CD4-positive, alpha-beta T cell treated with Interleukin-17A for 4 hours (primary cell): ENCODE measurements at places on chromosomes 3 and 15.

- DNase-seq, result no peak
Measured at GRCh38 chr15:24862726-24863521, 91.9 kb upstream of the SNRPN start.

DNA sequence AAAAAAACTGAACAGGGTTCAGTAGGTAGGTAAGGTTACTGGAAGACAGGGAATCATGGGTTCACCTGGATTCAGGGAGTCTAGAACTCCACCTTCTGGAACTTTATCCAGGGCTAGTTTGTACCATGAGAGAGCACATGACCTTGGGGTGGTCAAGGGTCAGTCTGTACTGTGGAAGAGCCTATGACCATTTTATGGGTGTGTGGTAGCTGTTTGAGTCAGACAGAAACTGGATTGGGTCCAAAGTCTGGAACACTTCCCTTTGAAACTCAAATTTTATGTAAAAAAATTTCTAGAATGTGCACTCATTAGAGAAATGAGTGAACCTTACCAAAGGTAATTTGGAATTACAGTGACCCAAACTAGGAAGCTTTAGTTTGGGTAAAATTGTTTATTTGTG, 486.0 kb upstream of the AGTR1 start:
- DNase-seq, result no peak

GRCh38 chr3:172029425-172030098, 9.8 kb upstream of the FNDC3B start:
- DNase-seq, result no peak

DNA sequence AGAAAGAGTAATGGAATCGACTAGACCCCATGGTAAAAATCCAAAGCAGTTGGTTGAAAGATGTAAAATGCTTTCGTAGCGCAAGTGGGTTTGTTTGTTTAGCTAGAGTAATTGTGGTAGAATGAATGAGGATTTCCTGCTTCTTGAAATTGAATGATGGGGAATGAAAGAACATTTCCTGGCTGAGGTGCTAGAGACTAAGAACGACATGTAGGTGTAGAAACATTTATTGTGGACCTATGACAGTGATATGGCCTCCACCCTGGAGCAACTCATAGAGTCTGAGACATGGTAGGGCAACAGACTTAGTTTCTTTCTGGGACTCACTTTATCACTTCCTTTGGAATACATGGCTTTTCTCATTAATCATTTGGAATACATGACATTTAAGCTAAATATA, 467.6 kb upstream of the CFAP20DC start:
- no peak for DNase-seq

DNA sequence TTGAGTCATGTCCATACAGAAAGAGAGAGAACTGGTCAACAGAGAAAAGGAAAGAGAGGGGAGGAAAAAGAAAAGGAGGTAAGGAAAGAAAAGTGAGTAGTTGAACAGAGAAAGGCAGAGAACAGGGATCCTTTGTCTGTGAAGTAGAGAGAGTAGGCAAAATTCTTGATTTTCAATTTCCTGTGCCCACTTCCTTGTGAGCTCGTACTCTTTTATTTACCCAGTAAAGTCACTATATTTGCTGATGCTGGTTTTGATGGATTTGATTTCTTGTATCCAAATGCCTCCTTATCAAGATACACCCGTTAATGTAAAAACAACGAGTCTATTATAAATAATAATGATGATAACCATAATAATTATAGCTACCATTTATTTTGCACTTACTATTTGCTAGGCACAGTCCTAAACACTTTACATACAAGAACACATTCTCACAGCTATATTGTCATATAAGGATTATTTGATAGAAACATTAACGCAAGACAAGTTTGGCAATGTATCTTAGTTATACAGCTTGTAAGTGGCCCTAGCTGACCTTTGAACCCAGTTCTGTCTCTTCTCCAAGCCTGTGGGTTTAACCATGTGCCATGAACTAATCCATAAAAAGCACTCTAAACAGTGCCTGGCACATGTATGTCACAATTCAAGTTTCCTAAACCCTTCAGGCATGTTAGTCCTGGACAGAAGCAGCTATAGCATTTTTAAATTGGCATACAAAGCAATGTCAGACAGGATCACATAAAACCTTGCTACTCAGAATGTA, 6.7 kb upstream of the P2RY1 start:
- DNase-seq, result no peak

- no peak for DNase-seq
Measured at GRCh38 chr15:101327147-101327740, 32.2 kb upstream of the SNRPA1 start.

DNA sequence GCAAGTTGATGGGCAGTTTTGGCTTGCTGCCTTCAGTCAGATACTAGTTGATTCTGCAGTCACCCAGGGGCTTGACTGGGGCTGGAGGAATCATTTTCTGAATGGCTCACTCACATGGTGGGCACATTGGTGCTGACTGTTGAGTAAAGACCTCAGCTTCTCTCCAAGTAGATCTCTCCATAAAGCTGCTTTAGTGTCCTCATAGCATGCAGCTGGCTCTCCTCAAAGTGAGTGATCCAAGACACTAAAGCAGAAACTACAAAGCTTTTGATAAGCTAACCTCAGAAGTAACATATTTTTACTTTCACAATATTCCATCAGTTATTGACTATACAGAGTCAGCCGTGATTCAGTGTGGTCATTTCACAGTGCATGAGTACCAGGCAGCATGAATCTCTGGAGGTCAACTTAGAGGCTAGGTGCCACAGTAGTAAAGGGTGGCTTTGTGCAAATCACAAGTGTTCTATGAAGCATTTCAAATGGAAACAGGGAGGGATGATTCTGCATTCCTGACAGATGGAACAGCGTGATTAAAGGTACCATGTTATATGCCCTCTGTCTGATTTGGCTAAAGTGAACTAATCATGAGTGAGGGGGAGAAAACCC, 24.3 kb upstream of the ATP8B4 start:
- no peak for DNase-seq

DNA sequence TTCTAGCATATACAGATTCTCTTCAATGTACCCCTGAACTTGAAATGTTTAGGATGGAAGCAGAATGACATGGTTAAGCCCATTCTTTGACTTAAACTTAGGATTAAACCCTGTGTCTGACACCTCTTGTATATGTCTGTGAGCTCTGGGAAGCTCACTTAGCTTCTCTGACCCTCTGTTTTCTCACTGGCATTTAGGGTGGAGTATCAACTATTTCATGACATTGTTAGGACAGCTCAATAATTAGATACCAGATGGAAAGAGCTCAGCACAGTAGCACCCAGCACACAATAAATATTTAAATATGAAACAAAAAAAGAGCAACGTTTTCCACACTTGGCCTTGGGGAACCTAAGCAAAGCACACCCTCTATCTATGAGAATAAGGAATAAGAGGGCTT, 18.2 kb upstream of the RPS17 start:
- no peak for DNase-seq

DNA sequence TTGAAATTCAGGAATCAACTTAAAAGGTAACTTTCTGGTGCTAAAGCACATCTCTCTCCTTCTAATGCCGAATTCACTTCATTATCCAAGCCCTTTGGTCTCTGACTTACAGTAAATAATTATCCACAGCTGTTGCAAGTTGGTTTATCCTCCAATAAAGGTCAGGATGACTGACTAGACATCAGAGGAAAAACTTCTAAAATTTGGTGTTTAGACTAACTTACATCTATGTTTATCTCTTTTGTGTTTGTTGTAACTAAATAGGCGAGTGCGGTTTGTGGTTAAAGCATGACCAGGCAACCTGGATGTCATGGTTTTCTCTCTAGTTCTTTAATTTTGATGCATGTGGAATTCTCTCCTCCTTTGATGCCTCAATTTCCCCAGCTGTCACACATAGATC, 237.4 kb upstream of the LRTM1 start:
- DNase-seq, result no peak

DNA sequence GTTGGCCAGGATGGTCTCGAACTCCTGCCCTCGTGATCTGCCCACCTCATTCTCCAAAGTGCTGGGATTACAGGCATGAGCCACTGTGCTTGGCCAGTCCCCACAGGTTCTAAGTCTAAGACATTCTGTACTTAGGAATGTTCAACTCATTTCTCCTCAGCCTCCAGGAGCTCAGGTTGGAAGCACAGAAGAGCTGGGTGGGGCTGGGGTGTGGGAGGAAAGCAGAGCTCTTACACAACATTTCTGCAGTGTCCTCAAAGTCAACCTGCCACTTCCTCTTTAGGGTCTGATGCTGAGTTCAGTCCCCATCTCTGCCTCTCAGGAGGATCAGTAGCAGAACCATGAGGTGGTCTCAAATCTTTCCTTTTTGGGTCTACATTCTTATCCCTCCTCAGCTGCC, 75.5 kb downstream of the MRPL46 start:
- no peak for DNase-seq

DNA sequence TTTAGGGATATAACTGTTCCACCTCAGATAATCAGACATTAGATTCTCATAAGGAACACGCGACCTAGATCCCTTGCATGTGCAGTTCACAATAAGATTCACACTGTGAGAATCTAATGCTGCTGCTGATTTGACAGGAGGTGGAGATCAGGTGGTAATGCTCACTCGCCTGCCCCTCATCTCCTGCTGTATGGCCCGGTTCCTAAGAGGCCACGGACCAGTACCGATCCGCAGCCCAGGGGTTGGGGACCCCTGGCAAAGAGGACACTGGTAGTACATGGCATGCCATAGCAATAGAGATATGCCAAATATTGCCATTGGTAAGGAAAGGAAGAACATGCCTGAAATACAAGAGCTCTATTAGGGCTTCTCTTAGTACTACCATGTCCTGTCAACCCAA, 59.7 kb downstream of the LSM3 start:
- no peak for DNase-seq

DNA sequence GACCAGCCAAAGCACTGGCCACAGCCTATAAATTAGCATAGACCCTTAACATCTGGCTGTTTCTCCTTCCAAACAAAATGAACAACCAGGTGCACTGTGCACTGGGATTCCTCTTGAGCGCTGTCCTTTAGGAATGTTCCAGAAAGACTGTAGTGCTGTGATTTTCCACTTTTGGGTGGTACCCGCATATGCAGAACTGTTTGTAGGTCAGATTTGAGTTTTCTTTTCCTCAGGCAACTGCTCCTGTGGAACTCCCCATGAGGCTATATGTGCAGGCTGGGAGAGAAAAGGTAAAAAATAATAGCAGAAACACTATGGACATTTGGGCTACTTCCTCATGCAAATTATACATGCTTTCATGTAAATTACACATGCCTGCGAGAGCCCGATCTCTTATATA, 139.1 kb downstream of the CHST2 start:
- DNase-seq, result no peak

- DNase-seq, result no peak
Measured at GRCh38 chr15:41792000-41792637, 17.8 kb downstream of the MAPKBP1 start.

- DNase-seq, result no peak
Measured at GRCh38 chr3:133367956-133368355, 31.9 kb upstream of the BFSP2 start.
